Right lung (tissue), 10 donors: ENCODE measurements at places on chromosomes 2 and 18. TPM values are rescaled to one million over a fixed set of nuclear protein-coding genes. Genes with fewer than 3 reads are reported as not detected.

Gene NLRC4
- polyA plus RNA-seq: 1.1 TPM

Gene LDLRAD4
- polyA plus RNA-seq: 18.6 TPM

Gene IL36RN
- polyA plus RNA-seq: 0.04 TPM

Gene IWS1
- polyA plus RNA-seq: 52.0 TPM

Gene DLX1
- 0.16 TPM for polyA plus RNA-seq

GRCh38 chr2:181466661-181467576, 9.7 kb downstream of the ITGA4 start:
- DNase-seq: peak; percentile 30

DNA sequence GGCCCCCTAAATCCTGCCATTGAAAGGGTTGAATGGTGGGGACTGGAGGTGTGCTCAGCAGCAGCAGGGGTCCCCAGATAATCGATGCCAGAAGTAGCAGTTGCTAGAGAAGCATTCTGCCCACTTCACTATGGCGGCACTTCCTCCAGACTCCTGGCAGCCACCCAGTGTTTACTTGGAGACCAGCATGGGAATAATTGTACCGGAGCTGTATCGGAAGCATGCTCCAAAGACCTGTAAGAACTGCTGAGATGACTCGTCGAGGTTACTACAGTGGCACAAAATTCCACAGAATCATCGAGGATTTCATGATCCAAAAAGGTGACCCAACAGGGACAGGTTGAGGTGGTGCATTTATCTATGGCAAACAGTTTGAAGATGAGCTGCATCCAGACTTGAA, 11.0 kb upstream of the GAREM2 start:
- no peak for DNase-seq

GRCh38 chr18:36576339-36576738, 252.5 kb downstream of the TPGS2 start:
- DNase-seq: no peak

GRCh38 chr18:34773378-34773777, 63.3 kb downstream of the DTNA start:
- DNase-seq: no peak

DNA sequence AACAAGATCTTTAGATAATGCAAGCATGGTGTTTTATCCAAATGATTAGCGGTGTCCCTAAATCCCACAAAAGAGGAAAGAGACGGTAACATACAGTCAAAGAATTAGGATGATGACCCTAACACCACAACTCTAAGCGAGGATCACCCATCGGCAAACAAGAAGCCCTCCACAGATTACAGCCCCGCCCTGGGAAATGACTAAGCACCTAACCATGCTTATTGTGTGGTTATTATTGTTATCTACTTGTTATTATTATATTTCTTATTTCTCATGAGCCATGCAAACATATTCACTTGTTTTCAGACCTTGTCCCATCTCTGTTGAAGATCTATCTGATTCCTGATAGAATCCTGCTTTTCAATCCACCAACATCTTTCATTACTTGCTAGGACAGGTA, 651.3 kb downstream of the NYAP2 start:
- no peak for DNase-seq

DNA sequence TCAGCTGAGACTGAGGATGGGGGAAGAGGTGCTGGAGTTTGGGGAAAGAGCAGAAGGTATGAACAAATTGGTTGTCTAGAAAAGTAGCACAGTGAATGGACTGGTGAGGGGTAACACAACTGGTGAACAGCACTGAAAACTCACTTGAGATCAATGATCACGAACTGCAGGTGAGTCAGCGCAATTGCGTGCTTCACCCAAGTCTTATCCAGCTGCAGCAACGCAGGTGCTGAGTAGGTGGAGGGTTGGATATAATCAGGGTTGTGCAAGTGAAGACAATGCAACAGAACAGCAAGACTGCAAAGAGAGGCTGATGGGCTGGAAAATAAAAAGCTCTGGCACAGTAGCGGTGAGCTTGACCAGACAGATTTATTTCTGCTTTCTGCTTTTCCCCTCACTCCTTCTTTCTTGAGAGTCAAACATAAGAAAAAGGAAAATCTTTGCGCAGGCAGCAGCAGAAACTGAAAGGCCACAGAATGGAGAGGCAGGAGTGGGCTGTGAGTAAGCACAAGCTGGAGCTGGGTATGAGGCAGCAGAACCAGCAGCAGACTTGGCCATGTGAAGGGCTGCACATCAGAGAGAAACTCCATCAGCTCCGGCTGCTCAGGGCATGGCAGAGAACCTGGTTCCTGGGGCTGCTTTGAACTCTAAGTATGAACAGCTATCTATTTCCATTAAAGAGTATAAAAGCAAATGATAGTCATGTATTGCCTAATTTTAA, 99.4 kb upstream of the ARL5A start:
- no peak for DNase-seq

DNA sequence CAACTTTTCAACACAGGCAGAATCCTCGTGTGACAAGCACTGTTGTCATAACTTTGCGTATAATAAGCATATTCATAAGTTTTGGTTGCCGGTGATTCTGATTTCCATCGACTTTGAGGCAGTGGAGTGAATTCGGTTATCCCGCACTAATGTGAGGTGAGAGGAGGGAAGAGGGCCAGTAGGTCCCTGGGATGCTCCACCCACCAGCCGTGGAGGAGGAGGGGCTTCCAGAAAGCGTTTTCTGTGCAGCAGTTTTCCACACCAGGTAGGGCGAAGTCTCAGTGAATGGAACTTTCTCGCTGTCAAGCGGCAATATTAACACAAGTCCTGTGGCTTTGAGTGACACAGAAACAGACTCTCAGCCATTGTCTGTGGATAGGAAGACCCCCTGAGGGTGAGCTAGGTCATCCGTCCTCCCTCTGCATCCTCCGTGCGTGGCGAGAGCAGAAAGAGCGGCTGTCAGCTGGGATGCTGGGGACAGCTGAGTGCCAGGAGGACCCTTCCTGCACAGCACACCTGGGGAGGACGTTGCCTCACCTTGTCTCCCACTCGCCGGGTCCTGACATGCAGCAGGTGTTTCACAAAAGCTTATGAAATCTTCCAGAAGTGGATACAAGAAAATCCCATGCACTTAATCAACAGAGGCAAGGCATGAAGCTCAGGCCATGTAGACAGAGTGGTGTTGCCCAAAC, 67.5 kb downstream of the DCDC2C start:
- DNase-seq: no peak
